Hematopoietic multipotent progenitor cell treated with erythropoietin and hydrocortisone succinate and interleukin-3 and kit ligand, for 6 days (in vitro differentiated cells): ENCODE measurements at places on chromosomes 5 and 9.

DNA sequence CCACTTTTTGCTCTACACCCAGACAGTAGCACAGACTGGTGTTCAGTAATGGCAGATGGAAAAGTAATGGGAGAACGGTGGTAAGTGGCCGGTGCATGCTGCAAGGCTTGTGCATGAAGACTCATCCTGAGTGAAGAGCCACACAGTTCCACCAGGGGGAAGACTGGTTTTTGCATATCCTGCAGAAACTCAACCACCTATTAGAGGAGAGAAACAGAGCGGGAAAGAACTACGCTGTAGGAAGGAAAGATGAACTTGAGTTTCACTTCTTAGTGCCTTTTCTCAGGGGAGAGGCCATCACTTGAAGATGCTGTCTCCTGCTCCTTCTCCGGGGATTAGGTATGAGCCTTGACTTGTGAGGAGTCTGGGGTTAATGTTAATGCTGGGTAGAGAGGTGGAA, 9.4 kb upstream of the PRSS3 start:
- peak; percentile 18 for DNase-seq

GRCh38 chr5:136155761-136156160, 23.1 kb downstream of the SMAD5 start:
- no peak for DNase-seq

DNA sequence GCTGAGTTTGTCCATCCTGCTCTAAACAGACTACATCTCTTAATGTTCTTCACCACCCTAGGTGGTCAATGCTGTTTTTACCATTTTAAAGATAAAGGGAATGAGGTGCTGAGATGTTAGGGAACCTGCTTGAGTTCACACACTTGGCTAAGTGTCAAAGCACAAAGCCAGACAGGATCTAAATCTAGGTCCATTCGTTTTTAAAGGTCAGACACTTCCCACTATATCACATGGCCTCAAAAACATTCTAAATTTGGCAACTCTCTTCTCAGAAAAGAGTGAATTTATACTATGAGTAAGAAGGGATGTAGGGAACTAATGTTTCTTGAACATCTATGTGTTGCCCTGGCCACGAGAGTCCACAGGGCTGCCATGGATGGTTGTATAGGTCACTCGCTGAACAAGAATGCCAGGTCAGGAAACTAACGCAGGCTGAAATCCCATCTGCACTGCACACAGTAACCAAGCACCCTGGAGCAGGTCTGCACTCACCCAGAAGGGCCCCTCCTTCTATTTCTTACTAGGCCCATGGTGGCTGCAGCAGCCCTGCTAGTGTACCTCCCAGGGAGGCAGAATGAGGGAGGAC, 213.0 kb downstream of the SPOCK1 start:
- DNase-seq, result no peak

GRCh38 chr5:176780176-176781053, 29.9 kb upstream of the UNC5A start:
- no peak for DNase-seq

GRCh38 chr9:112894041-112894440, 3.4 kb upstream of the SLC46A2 start:
- DNase-seq, result no peak

- no peak for DNase-seq
Observed at GRCh38 chr9:130897848-130898551, 1.4 kb upstream of the QRFP start.

DNA sequence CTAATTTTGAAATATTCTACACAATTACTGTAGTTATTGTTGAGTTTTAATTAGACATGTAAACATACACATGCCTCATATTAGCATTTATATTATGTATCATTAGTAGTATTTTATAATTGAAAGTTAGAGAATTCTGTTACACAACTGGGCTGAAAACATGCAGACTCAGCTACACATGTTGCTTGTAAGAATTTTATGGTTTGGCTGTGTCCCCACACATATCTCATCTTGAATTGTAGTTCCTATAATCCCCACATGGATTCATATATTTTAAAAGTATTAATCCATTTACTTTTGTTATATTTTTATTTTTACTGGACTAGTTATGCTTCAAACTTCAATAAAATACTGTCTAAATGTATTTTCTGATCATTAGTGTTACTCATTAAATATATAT, 2075.3 kb upstream of the C9orf72 start:
- no peak for DNase-seq

GRCh38 chr5:158621391-158621790, 478.3 kb downstream of the EBF1 start:
- DNase-seq, result no peak

DNA sequence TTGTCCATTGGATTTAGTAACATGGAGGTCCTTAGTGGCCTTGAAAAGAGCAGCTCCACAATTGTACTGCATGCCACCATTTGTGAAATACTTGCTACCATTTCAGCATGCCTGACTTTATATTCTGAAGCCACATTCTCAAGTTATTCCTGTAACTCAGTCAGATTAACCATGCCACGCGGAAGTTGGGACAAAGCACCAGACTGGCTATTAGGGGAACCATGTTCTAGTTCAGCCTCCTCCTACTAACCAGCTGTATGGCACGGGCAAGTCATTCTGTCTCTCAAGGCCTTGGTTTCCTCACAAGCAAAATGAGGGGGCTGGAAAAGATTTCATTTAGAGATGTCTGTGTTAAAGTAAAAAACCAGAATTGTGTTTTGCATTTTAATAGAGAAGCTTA, 418.0 kb downstream of the PLK2 start:
- DNase-seq, result peak; percentile 1

DNA sequence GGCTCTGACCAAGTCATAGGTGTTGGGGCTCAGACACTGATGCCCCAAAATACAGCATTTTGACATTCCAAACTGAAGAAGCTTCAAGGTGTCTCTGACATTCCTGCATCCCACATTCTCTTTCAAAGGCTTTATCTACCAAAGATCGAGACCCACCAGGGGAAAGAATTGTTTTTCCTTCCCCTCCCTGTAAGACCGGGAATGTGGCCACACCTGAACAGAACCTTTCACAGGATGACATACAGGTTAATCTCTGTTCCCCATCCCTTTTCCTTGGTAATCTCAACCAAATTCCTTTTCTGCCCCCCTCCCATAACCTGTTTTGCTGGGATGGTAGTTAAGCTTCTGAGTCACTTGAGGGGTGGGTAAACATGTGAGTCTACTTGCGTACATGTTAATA, 72.3 kb downstream of the IQGAP2 start:
- DNase-seq, result no peak

GRCh38 chr9:113281356-113281755, 5.9 kb downstream of the PRPF4 start:
- no peak for DNase-seq

- DNase-seq, result no peak
Observed at GRCh38 chr5:133389066-133389590, 223.2 kb downstream of the FSTL4 start.

GRCh38 chr9:33740075-33740474, 55.3 kb upstream of the PRSS3 start:
- DNase-seq, result no peak

- DNase-seq, result no peak
Observed at GRCh38 chr9:79264041-79264440, 307.7 kb upstream of the TLE4 start.

DNA sequence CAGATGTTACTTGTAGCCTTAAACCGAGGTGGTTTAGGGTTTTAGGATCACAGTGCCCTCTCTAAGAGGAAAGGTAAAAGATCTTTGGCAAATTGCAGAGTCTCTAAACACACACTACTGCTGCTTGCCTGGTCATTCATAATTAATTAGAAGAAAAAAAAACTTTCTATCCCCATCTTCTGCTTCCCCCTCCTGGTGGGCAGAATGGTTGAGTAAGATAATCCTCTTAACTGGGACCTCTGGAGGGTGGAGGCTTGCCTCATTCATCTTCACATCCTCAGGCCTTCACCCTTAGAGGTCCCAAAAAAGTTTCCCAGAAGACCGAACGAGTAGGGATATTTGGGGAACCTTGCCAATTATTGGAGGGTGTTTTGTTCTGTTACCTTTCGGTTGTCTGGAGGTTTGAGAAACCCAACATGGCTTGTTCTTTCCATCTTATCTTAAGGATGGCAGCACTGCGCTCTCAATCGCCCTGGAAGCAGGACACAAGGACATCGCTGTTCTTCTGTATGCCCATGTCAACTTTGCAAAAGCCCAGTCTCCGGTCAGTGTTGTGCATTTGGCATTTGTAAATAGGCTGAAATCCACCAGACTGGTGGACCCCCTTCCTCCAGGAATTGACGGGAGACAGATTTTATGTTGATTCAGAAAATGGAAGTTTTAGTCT, 97.3 kb upstream of the DMRT1 start:
- DNase-seq, result no peak

DNA sequence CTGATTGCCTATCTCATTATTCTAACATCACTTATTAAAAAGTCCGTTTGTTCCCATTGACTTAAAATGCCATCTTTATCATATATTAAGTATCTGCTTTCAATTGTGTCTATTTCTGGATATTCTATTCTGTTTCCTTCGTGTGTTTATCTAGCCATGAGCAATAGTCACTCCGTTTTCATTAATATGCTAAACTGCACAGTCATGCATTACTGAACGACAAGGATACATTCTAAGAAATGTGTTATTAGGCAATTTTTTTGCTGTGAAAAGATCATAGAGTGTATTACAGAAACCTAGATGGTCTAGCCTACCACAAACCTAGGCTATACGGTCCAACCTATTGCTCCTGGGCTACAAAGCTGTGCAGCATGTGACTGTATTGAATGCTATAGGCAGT, 482.9 kb downstream of the IRX1 start:
- DNase-seq, result peak; percentile 4

DNA sequence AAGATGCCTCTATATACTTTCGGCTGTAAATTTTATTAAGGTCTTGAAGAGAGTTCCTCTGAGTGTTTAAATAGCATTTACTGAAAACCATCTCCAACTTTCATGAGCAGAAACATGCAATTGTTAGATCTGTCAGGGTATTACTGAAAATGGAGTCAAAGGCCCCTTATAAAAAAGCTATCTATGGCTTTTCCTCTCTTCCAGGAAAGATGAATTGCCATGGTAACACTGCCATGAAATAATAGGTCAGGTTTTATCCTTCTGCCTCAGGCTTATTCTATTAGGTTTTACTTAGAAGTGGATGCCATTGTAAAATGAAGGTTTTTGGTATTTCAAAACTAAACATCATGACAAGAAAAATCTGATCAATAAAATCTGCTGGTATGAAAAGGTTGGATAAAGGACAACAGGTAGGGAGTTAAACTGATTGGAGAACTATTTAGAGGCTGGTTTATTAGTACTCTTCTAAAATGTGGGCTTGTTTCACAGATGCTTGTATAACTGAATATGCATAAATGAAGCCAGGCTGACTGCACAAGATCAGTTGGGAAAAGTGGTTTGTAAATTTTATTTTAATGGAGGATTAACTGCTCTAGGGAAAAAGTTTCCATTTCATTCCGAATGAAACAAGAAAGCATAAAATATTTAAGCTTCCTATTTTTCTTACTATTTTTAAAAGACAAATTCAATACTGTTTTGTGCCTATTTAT, 135.5 kb downstream of the RAB3C start:
- no peak for DNase-seq

- peak; percentile 79 for DNase-seq
Observed at GRCh38 chr9:136312436-136312835, 8.5 kb upstream of the CCDC187 start.

DNA sequence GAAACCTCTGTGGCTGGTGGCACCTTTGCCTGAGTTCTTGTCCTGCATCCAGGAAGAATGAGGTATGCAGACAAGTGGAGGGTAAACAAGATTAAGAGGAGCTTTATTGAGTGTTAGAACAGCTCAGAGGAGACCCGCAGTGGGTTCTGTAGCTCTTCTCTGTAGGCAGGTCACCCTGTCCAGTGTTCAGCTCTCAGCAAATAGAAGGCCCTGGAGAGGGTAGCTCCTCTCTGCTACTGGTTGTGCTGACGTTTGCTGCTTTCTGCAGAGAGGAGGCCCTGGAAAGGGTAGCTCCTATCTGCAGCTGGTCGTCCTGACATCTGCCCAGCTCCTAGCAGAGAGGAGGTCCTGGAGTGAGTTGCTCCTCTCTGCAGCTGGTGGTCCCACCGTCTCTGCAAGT, 96.8 kb upstream of the CCDC112 start:
- DNase-seq, result no peak

- no peak for DNase-seq
Observed at GRCh38 chr9:122087406-122088200, 5.5 kb downstream of the TTLL11 start.

GRCh38 chr9:1979741-1980367, 35.3 kb upstream of the SMARCA2 start:
- no peak for DNase-seq

- no peak for DNase-seq
Observed at GRCh38 chr5:71589903-71590302, 2.8 kb downstream of the MCCC2 start.

- DNase-seq, result no peak
Observed at GRCh38 chr5:136979131-136979530, 520.0 kb downstream of the SPOCK1 start.

DNA sequence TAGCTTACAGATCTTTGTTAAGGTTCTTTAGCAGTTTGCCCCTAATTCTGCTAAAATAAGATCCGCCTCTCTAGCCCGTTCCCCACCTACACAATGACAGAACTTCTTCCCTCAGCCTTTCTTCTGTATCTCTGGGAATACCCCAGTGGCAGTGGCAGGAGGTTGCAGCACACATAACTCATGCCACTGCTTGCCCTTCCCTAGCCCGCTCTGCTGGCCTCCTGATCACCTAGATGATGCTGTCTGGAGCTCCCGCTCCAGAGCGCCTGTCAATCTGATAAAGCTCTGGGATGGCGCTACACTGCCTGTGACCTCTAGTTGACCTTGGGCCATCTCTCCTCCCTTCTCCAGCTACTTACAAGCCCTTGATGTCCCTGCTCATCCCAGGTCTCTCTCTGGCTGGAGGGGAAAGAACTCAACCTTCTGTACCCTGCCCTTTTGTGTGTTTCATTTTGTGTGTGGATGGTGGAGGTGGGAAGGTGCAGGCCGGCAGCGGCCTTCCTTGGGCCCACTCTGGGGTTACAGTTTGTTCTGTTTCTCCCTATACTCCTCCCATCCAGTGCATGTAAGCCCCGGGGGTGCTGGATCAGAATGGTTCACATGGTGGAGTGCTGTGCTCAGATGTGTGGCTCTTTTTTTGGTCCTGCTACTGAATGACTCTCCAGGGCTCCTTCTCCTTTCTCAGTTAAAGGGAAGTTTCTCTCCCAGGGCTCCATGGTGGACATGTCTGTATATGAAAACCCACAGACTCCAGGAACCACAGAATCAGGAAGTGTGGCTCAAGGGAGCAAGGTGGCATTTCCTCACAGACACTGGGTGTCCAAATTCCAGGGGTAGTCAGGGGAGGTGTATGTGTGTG, 29.1 kb downstream of the MTX3 start:
- DNase-seq, result no peak

- no peak for DNase-seq
Observed at GRCh38 chr5:136143312-136143711, 10.7 kb downstream of the SMAD5 start.

- no peak for DNase-seq
Observed at GRCh38 chr9:132056717-132057560, 22.7 kb downstream of the MED27 start.

- no peak for DNase-seq
Observed at GRCh38 chr5:10635867-10636350, 72.0 kb downstream of the ANKRD33B start.

- DNase-seq, result no peak
Observed at GRCh38 chr5:26034813-26035212, 1003.6 kb downstream of the CDH9 start.

GRCh38 chr5:82538339-82539034, 260.3 kb upstream of the RPS23 start:
- DNase-seq, result no peak
